ENCODE measurements at places on chromosomes 11 and 22. TPM values are rescaled to one million over a fixed set of nuclear protein-coding genes. Genes with fewer than 3 reads are reported as not detected.

The MS4A6A gene
- polyA plus RNA-seq = 1.2 TPM

The KIRREL3 gene
- not detected for polyA plus RNA-seq

The HSPB2 gene
- not detected for polyA plus RNA-seq

The VSTM5 gene
- not detected for polyA plus RNA-seq

The CDC42EP1 gene
- not detected for polyA plus RNA-seq

The RAD9A gene
- 6.6 TPM for polyA plus RNA-seq

The DMC1 gene
- not detected for polyA plus RNA-seq

The ACR gene
- not detected for polyA plus RNA-seq

The OR2D2 gene
- not detected for polyA plus RNA-seq

The CCDC87 gene
- not detected for polyA plus RNA-seq

The CLDN5 gene
- polyA plus RNA-seq = 0.11 TPM

The MYH9 gene
- 105 TPM for polyA plus RNA-seq

The ADORA2A gene
- polyA plus RNA-seq = 105 TPM

The PDHX gene
- polyA plus RNA-seq = 14.3 TPM

The SMTNL1 gene
- polyA plus RNA-seq = 0.37 TPM

The INTS4 gene
- polyA plus RNA-seq = 42.7 TPM

The CAT gene
- polyA plus RNA-seq = 139 TPM

The TYR gene
- not detected for polyA plus RNA-seq

The DYNC2H1 gene
- 0.54 TPM for polyA plus RNA-seq

DNA sequence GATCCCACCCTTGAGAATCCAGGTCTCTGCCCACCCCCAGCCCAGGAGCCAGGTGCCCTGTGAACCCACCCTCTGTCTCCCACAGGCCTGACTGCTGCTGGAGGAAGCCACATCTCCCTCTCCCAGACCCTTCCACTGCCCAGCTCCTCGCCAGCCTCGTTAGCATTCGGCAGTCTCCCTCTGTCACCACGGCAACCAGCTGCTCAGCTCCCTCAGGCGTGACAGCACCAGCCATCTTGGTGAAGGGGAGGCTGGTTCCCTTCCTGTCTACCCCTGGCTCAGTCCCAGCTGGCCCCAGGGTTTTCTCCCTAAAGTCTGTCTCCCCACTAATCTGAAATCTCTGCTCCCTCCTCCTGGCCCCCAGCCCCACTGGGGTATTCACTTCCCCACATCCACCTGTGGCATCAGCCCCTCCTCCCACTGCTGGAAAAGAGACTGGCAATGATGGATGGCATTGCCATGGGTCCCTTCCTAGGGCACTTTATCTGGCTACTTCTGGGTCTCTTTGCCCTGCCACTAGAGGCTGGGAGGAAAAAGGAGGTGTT, 28.1 kb downstream of the NRXN2 start:
- no peak for DNase-seq

GRCh38 chr11:19209617-19210370, 8.0 kb upstream of the CSRP3 start:
- no peak for DNase-seq

DNA sequence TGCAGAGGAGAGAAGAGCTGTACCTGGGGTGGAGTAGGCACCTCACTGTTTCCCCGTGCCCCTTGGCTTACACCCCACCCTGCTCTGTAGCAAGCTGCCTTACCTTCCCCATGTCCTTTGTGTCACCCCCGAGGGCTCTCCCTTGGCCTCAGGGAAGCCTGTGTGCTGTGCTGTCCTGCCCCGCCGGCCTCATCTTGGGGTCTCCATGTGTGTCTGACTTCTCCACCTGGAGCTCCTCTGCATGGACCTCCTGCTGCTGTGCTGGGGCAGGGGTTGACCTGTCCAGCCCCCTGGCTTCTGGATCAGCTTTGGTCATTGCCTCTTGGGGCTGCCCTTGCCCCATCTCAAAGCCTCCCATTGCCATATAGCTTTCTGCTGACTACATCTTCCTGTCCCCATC, 59.8 kb downstream of the OSBP2 start:
- DNase-seq = no peak

DNA sequence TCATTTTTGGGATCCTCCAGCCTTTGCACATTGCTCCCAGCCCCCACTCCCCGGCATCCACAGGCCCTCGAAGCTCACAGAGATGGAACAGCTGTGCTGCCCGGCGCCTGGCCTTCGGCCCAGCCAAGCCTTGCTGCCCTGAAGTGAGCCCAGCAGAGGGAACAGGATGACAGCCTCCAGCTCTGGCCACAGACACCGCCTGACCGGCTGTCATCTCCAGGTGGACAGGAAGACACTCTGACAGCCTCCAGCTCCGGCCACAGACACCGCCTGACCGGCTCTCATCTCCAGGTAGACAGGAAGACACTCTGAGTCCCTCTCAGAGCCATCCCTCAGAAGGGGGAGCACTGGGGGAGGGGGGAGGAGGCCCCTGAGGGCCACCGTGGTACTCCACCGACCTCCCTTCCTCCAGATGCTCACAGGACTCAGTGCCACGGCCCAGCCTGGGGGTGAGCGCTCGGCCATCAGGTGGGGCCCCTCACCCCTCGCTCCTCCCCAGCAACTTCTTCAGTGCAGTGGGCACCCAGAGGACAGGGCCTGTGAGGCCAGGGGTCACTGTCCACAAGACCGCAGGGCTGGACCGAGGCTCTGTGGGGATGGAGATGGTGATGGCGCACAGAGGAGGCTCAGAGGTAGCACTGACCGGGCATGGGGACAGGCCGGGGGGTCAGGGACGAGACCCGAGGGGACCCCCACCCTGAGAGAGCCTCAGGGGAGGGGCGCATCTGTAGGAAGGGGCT, 58.6 kb downstream of the BRD1 start:
- no peak for DNase-seq

GRCh38 chr11:68804786-68805185, 36.9 kb downstream of the CPT1A start:
- DNase-seq = no peak

- DNase-seq = no peak
Observed at GRCh38 chr22:49179175-49179574, 648.5 kb downstream of the BRD1 start.

GRCh38 chr11:31617246-31617645, 107.7 kb downstream of the ELP4 start:
- no peak for DNase-seq

DNA sequence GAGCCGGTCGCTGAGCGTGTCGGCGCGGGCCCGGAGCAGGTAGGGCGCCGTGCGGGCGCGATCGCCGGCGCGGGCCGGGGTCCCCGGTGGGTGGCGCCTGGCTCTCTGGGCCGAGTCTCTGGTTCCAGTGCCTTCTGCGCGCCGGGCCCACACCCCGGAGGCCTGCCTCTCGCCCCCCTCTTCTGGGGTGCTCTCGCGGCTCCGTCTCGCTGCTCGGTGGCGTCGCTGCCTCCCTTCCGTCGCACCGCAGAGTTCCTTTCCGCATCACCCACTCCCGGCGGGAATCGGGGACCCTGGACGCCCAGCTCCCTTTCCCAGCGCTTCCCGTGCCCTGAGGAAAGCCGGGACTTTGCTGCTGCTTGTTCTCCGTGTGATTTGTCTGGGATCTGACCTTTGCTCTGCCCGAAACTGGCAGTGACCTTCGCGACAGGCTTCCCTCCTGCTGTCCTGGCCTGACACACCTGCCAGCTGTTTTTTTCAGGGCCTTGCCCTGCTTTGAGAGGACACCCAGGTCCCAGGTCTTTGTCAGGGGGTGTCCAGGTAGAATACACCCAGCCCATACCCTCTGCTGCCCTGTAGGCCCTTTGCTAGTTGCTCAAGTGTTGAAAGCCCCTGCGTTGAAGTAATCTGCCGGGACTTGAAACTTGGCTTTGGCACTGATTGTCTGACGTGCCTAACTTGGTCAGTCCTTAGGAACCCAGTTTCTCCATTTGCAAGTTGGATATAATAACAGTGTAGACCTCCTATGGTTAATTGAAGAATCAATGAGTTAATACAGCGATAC, 711 bp downstream of the FDX1 start:
- peak; percentile 42 for DNase-seq

DNA sequence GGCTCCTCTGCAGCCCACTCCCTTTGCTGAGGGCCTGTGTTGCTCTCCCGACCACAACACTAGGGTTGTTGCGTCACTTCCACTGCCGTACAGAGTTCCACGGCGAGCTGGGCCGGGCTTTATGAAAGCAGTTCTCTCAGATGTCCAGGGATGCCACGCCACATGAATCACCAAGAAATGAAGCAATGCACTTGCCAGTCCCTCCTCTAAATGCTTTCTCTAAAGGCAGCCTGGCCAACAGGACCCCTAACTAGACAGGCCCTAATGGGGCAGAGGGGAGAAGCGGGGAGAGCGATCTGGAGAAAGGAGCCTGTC, 188.7 kb downstream of the CTTN start:
- no peak for DNase-seq

DNA sequence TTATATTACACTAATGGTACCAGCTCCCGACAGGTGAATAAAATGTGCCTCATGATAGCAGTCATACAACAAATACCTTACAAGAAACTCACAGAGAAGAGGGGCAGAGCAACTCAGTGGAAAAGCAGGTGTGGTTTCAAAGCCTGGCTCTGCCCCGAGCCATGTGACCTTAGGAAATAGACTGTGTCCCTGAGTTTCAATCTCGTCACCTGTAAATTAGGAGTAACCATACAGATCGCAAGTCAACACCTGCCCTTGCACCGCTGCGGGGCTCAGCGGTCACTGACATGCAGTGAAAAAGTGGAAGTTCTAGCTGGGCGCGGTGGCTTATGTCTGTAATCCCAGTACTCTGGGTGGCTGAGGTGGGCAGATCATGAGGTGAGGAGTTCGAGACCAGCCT, 11.9 kb upstream of the MRTFA start:
- no peak for DNase-seq

GRCh38 chr22:39351689-39352214, 2.0 kb downstream of the SYNGR1 start:
- peak; percentile 14 for DNase-seq

DNA sequence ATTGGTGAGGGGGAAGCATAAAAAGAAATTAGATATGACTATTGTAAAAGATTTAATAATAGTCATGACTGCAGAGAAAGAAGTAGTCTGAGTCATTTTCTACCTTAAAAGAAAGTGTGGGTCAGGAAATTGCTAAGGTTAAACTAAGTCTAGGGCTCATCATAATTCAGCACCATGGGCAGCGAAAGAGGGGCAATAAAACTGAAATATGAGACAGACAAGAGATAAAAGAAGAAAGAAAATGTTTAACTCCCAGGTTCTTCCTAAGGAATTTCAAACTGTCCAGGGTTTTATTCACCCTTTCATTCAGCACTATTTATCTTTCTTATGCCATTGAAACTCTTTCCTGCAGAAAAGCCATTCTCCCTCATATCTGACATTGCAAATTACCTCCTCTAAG, 114.4 kb upstream of the API5 start:
- no peak for DNase-seq

DNA sequence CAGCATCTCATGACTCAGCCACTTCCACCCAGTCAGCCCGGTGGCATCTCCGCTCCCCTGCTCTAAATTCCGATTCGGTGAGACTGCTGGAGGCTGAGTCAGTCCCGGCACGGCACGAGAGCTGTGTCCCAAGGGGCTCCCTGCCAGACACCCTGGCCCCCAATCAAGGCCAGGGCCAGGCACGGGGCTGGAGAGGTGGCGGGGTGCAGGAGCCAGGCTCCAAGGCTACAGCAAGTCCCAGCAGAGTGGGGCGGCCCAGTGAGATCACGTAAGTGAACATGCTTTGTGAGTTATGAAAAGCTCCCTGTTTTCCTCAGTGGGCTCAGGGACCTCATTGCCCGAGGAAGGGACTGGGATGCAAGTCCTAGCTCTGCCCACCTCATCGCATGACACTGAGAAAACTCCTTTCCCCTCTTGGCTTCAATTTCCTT, 3.0 kb downstream of the C11orf68 start:
- no peak for DNase-seq

DNA sequence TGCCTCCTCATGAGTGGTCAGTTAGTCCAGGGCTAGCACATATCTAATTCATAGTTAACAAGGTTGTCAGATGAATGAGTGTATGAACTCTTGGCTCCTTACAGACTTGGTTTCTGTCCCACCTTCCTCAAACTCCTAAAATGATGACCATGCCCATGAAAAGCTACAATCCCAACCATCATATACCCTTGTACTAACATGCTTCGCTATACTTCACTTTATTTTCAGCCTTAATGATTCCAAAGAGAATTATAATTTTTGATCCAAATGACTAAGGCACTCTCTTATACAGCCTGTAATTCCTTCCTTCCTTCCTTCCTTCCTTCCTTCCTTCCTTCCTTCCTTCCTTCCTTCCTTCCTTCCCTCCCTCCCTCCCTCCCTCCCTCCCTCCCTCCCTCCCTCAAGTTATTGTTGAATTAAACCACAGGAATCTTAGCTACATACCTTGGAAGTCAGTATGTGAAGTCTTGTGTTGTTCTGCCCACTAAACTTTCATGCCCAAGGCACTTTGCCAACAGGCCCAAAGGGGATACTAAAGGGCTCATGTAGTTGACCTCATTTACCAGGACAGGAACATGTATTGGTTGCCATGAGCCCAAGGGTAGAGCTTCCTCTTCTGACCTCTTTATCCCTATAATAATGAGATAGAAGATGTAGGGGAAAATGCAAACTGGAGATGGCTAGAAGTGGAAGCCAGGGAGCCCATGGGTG, 37.4 kb downstream of the CALCA start:
- no peak for DNase-seq

DNA sequence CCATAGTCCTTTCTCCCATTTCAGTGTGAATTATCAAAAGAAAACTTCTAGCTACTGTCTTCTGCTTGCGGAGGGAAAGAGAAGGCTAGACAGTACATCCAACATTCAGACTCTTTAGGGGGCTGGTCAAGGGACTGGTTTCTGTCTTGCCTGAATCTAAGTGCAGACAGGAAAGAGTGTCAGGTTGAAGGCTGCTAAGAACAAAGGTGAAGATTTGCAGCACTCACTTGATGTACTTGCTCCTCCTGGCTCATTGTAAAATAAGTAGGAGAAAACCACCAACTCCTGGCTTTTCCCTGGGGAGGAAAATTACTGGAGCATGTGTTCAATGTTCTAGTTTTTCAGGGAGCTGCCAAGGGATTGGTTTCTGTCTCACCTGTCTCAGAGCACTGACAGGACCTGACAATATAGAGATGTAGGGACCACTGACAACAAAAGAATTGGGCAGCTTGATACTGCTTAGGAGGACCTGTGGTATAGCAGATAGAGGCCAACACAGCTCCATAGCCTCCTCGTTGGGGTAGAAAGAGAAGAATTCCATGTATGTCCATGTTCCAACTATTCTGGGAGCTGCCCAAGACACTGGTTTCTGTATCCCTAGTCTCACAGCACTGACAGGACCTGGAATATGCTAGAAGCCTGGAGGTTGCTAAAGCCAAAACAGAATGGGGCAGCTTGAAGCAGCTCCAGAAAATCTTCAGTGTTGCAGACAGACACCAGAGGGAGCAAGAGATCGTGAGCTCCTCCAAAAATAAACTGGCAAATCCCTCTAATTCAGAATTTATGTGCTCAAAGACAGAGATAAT, 39.7 kb upstream of the MMP12 start:
- DNase-seq = no peak
